ENCODE measurements at places on chromosomes 7 and 10.

GRCh38 chr10:8617792-8618191 lies 563.3 kb downstream of the GATA3 start:
- no peak for DNase-seq

DNA sequence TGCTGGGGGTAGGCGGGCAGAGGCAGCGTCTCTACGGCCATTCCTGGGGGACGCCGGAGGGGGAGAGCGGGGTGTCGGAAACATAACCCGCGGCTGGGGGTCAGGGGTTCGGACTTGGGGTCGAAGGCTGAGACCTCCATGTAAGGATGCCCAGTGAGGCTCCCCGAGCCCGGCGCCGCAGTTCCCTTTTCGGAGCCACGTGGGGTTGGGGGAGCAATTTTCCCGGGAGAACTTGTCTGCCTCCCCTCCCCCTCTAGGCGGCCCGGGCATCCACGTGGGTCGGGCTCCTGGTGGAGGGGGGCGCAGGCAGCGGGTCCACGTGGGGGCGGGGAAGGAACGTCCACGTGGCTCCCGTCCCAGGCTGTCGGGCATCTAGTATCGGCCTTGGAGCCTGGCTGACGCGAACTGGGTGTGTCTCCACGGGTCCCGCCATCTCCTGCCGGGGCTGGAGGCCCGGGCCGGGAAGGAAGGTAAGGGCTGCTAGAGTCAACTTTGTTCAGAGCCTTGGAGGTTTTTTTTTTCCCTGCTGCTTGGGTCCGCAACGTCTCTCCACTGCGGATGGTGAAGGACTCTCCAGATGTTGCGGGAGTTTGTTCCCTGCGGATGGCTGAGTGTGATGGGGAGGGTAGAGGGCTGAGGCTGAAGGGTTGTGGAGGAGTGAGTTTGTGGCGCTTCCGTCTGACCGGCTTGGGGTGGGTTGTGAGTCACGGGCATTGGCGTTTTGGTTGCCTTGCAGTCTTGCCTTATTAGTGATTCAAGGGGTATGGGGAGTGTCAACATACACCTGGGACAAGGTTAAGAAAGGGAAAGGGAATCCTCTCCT lies 744 bp downstream of the PPRC1 start:
- peak; percentile 80 for DNase-seq

- no peak for DNase-seq
Measured at GRCh38 chr7:128431221-128431620, 21.4 kb upstream of the IMPDH1 start.

DNA sequence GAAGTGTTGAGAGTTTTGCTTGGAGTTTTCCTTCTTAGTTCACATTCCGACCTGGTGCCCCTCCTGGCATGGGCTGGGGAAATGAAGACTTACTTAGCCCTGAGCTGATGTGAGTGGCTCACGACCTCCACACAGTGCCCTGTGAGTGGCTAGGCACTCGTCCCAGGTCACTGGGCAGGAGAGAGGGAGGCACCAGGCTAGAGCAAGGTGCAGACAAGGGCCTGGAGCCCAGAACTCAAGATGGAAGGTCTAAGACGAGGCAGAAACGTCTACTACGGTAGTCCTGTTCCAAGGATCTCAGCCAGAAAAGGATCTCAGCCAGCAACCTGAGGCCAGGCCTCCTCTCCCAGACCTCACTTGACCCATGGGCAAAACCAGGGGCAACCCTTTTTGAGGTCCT lies 22.4 kb downstream of the ANXA11 start:
- no peak for DNase-seq

DNA sequence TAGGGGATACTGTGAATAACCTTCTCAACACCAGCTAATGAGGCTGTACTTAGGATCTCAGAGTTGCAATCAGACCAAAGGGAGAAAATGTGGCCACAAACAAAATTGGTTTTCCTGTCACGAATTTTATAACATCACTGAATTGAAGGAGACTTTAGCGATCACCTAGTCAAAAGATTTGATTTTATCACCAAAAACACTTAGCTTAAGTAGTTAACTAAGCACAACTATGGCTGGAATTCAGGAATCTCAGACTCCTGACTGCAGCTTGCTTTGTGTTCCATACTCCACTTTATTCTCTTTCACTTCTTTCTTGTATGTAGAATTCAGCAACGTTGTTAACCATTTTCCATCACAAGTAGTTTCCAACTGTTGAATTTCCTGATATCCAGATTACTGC lies 152.0 kb downstream of the SLC16A9 start:
- no peak for DNase-seq

GRCh38 chr10:129598413-129598812 lies 131.4 kb downstream of the MGMT start:
- DNase-seq, result no peak

DNA sequence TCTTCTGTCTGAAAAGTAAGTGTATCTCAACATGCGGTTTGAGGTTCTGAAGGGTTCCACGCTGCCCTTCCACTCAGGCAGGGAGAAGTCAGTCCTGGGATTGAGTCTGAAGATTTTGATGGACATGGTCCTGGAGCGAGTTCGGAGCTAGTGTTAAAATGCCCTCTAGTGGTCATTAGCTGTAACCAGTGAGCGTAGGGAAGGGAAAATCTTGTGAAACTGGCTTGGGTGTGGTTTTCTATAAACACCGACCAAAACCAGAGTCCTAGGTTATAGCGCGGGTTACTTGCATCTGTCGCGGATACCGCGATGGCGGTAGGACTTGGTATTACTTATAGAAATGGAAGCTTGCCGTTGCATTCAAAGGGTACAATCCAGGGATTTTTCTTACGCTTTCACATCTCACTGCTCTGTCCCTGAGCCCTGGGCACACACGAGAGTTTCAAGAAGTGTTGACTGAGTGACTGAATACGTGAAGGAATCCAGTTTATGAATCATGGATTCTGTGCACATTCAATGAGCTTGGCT lies 348.2 kb upstream of the C7orf33 start:
- peak; percentile 32 for DNase-seq

- DNase-seq, result no peak
Measured at GRCh38 chr10:110461530-110461929, 36.2 kb upstream of the DUSP5 start.

DNA sequence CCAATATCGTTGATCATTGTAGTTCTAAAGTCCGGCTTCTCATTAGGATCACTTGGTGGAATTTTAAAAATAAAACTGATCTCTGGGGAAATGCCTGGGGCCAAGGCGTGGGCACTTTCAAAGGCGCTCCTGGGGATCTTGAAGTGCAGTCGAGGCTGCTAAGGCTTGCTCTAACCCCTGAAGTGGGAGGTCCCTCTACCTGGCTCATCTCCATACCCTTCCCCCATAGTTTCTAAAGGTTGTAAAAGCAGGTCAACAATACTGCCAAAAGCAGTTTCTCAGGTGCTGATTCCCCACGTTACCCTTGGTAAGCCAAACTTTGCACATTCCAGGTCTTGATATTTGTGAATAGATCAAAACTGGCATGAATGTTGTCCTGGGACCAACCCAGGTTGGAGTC lies 79.0 kb upstream of the SP8 start:
- no peak for DNase-seq

Data from WERI-Rb-1 (cell line).